Activated CD4-positive, CD25-positive, alpha-beta regulatory T cell treated with anti-CD3 and anti-CD28 coated beads, Interleukin-2, amount 50 U/mL, for 16 hours (primary cell): ENCODE measurements at places on chromosomes 4 and X.

- no peak for DNase-seq
Observed at GRCh38 chr4:167248271-167248670, 14.0 kb upstream of the SPOCK3 start.

DNA sequence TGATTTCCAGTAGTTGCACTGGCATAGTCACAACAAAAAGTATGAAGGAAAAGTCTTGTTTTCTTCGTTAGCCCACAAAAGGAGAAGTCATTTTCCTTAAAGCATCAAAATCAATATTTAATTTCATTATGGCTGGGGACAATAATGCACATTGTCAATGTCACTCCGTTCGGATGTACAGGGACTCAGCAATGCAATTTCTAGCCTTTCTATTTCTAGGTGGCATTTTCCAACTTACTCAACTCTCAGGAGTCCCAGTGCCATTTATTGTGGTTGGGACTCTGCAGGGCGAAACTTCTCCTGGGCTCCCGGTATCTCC, 99.6 kb downstream of the CEP135 start:
- no peak for DNase-seq

GRCh38 chrX:20374900-20375438, 108.3 kb upstream of the RPS6KA3 start:
- no peak for DNase-seq

- DNase-seq = no peak
Observed at GRCh38 chr4:172270397-172270796, 457.2 kb downstream of the GALNTL6 start.

DNA sequence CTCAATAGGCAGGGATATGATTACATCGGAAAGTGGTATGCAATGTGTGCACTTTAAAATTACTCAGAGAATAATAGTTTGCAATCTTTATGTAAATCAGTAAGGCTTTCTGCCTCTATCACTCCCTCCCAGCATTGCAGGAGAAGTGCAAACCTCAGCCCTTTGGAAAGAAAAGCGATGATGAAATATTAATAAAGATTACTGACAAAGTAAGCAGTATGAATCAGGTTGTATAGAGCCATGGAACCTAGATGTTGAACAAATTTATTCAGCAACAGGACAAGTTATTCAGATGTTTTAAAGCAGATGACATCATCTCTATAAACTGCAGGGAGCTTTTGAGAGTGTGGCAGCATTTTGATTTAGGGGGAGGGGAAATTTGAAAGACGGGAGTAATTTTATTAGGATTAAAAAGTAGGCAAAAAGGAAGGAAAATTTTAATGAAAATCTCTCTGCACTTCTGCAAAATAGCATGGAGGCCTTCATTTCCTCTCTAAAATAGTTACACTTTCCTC, 631.7 kb upstream of the GRIA3 start:
- no peak for DNase-seq

GRCh38 chrX:72262077-72262476, 15.0 kb downstream of the RPS4X start:
- no peak for DNase-seq

DNA sequence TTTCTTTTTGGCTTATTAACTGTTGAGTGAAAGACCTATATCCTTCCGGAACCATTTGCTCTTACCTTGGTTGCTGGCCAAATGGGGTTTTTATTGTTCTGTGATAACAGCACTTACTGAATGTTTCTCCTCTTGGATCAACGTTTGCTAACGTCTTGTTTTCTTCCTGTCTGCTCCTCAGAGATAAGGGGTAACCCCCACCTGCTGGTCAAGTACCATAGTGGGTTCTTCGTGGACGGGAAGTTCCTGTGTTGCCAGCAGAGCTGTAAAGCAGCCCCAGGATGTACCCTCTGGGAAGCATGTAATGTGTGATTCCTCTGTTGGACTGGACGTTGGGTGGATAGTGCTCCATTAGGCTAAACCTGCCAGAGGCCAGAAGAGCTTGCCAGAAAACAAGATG, 15.3 kb downstream of the BMX start:
- DNase-seq = no peak

DNA sequence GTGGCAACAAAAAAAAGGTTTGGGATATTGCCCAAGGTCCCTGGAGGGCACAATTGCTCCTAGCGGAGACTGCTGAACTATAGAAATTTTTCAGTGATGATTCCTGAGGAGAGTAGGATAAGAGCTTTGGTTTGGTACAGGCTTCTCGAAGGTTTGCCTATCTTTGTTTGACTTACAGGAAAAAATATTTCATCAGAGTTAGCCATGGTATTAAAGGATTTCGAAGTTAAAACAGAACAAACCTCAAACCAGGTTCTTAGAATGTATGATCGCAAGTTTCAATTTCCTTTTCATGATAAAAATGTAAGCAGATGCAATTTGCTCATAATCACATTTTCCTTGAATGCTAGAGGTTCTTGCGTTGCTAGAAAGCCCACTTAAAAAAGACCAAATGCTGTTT, 1.7 kb downstream of the EGFL6 start:
- no peak for DNase-seq

DNA sequence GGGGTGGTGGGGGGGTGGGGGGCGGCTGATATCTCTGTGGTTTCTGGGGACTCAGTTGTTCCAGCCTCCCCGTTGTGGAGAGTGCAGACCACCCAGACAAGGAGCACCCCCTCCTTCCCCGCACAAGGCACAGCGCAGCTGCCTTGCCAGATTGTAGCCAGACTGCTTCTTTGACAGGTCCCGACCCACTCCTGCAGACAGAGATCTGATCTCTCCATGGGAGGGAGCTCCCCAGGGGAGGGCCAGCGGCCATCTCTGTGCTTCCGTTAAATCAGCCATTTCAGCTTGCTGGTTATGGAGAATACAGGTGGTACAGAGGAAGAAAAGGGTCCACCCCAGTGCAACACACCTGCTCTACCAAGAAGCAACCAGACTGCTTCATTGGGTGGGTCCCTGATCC, 80.8 kb downstream of the FGF16 start:
- no peak for DNase-seq

GRCh38 chr4:120299631-120300030, 233.0 kb upstream of the MAD2L1 start:
- DNase-seq = no peak

DNA sequence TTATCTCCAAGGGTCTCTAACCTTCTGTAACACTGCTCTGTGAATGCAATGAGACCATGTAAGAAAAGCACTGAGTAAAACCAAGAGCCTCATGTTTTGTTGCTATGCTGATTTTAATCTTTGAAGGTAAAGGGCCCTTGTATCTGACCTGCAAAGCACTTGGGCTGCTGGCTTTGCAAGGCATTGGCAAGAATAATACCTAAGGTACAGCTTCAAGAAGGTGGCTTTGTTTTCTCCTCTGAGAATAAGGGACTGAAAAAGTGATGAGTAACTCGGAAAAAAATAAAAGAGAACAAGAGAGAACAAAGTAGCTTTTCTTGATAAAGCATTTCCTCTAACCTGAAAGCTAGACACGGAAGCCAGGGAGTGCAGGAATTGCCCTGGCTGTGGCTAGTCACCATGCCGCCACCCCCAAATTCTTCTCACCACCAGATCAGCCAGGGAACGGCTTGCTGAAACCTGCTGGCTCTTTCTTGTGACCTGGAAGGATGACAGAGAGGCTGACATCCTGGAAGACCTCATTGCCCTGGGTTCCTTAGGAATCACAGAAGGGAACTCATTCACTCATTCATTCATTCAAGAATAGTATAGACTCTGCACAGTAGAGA, 41.8 kb upstream of the HS3ST1 start:
- DNase-seq = no peak

GRCh38 chr4:72358483-72358882, 210.5 kb downstream of the ADAMTS3 start:
- DNase-seq = no peak

GRCh38 chr4:124529131-124529530, 183.4 kb downstream of the ANKRD50 start:
- no peak for DNase-seq

DNA sequence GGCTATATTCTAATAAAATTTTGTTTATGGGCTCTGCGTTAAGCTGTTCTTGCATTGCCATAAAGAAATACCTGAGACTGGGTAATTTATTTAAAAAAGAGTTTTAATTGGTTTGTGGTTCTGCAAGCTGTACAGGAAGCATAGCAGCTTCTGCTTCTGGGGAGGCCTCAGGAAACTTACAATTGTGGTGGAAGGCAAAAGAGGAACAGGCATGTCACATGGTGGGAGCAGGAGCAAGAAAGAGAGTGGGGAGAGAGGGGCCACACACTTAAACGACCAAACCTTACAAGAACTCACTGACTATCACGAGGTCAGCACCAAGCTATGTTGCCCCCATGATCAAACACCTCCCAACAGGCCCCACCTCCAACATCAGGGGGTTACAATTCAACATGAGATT, 74.0 kb downstream of the FHDC1 start:
- DNase-seq = no peak

- no peak for DNase-seq
Observed at GRCh38 chr4:20504146-20504545, 196.1 kb upstream of the PACRGL start.

GRCh38 chr4:22363036-22363435, 152.8 kb downstream of the ADGRA3 start:
- no peak for DNase-seq

GRCh38 chrX:13338996-13339515, 19.2 kb upstream of the ATXN3L start:
- no peak for DNase-seq

DNA sequence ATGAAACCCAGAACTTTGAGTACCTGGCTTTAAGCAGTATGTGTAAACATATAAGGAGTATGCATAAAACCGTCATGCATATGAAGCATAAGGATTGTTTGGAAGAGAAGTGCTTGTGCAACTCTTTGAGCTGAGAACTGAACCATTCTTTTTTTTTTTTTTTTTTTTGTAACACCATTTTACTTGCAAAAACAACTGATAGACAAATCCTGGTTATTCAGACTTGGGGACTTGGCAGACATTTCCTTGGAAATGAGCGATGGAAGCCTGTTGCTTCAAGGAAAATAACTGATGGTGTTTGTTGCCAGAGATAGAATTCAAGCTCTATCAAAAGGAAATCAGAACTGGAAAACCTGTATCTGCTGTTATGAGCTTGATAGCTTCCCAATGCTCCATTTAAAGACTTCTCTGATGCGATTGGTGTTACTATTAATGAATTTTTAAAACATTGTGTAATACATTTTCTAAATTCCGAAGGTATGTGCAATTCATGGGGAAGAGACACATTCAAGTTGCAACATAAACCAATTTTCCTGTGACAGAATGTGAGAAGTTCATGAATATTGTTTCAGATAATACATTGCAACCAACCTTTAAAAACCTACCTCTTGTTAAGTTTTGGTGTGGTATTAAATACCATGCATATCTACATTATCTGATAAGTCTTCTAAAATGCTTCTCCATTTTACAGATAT, 47.0 kb upstream of the FAT1 start:
- no peak for DNase-seq

- DNase-seq = no peak
Observed at GRCh38 chrX:48800574-48801279, 1.1 kb upstream of the HDAC6 start.

GRCh38 chr4:176053785-176054184, 11.9 kb upstream of the WDR17 start:
- DNase-seq = no peak

DNA sequence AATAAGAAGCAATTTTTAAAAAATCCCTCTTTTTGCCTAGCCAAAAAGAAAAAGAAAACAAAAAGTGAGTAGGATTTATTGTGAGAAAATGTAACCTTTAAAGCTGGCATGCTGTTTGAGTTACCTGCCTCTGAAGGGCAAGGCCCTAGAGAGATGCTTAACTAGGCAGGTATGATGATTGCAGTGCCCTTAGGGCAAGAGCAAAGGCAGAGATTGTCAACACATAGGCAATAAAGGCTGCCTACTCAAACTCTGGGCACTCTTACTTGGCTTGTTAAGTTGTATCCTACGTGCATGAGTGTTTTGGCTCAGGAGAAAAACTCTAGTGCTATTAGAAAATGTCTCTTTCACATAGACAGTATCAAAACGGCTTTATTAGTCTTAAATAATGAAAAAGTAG, 306.0 kb downstream of the RPA4 start:
- DNase-seq = no peak

DNA sequence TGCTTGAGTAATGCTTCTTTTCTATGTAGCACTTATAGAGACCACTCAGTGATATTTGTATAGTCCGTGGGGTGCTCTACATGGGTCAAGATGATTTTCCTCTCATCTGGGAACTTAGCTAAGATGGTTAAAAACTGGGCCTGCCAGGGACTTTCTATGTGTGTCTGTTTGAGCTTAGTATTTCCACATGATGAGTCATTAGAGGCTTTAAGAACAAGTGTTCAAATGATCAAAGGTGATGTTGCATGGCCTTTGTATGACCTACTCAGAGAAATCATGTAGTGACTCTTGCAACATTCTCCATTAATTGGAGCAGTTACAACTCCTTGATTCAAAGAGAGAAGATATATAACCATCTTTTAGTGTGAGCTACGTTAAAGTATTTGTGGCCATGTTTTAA, 1480.5 kb upstream of the IGFBP7 start:
- DNase-seq = no peak

- DNase-seq = no peak
Observed at GRCh38 chr4:168751263-168752225, 254.7 kb downstream of the PALLD start.

DNA sequence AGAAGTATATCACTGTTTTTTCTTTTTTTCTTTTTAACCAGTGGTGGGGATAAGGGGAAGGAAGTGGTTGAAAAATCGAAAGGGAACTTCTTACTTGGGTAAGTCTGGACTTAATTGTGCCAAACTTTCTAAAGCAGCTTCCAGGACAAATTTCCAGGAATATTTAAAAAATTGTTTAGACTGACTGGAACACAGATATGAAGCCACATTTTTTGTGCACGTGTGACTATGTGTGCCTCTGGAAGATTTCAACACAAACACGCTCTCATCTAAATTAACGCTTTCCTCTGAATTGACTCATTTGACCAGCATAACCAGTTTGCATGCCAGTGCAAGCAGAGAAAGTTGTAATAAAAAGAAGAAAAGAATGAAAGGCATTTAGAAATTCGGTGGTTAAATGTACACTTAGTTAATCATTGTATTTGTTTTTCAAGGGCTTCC, 18.8 kb upstream of the YTHDC1 start:
- no peak for DNase-seq

GRCh38 chrX:17549107-17549651, 174.2 kb downstream of the NHS start:
- DNase-seq = no peak

DNA sequence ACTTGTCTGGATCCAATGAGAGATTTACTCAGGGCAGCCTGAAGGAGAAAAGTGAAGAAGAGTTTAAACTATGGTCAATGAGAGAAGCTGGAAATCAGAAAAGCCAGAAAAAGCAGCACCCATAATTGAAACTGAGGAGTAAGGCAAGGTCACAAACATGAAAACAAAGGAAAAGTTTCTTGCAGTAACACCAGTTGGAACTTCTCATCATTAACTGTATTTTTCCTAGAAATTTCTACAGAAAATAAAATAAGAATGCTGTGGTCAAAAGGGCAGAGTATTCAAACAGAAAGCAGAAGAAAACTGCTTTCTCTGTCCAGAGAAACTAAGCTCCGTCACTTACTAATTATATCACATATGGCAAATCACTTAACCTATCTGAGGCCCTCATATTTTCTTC, 102.2 kb downstream of the OR13H1 start:
- no peak for DNase-seq

GRCh38 chrX:47200385-47201150, 6.9 kb downstream of the UBA1 start:
- no peak for DNase-seq

GRCh38 chr4:171565130-171565788, 247.9 kb upstream of the GALNTL6 start:
- DNase-seq = no peak
